ENCODE measurements at places on chromosomes 3 and 15.

GRCh38 chr3:60531759-60532158 is 719.5 kb downstream of the FHIT start:
- no peak for DNase-seq

DNA sequence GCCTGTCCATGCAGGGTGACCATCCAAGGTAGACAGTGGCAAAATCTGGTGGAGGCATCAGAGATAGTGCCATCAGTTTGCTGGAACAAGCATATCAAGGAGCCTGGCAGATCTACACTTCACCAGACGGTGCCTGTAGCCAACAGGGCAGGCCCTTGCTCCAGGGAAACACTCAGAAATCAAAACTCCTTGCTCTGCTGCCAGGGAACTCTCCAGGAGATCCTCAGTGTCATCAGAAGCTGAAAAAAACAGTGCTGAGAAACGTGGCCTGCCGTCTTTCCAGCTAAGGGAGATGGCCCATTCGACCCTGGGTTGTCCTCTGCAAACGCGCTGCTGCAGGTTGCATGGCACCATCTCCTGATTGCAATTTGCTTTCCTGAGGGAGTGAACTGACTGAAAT is 30.5 kb upstream of the ATP13A3 start:
- no peak for DNase-seq

- no peak for DNase-seq
Measured at GRCh38 chr3:134361162-134361835, 12.9 kb downstream of the AMOTL2 start.

DNA sequence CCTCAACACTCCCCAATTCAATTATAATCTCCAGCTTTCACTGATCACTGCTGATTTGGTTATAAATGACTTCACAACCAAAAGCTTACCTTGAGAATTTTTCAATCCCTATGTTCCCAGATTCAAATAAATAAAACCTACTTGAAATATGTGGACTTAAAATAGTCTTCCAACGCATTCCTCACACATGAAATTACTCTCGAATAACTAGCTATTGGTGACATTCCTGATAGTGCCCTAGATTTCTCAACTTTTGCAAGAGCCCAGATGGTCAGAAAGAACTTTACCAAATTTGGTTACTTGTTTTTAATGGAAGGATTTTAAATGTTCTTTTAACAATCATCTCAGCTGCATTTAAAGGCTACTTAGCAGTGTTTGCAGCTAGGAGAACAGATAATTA is 605.5 kb downstream of the FHIT start:
- no peak for DNase-seq

GRCh38 chr3:112463250-112463649 is 36.0 kb downstream of the BTLA start:
- no peak for DNase-seq

DNA sequence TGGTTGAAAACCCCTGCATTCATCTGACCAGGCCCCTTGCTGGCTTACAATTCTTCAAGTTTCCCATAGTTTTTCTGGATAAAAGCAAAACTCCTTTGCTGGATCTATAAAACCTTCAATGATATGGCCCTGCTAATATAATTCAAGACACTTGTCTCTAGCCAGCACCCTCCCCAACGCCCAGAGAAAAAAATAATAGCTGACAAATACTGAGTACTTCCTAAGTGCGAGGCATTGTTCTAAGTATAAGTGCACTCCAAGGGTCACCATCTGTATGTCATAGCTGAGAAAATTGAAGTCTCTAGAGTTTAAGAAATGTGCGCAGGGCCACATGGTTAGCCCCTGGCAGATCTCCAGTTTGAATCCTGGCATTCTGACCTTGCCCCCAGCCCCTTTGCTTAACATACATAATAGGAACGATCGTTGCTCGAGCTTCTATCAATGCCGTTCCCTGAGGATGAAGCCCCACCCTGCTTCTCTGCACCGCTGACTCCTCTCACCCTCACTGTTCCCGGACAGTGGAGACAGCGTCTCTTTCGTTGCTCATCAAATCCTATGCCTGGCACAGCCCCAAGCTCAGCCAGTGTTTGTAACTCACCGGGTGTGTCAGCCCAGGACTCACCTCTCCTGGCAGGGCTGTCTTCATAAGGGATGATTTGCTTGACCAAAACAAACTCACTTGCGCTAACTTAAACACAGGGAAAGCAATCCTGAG is 377.1 kb upstream of the PROK2 start:
- DNase-seq = no peak

Data from AG04450 (cell line).